ENCODE measurements at places on chromosomes 12 and 14.

DNA sequence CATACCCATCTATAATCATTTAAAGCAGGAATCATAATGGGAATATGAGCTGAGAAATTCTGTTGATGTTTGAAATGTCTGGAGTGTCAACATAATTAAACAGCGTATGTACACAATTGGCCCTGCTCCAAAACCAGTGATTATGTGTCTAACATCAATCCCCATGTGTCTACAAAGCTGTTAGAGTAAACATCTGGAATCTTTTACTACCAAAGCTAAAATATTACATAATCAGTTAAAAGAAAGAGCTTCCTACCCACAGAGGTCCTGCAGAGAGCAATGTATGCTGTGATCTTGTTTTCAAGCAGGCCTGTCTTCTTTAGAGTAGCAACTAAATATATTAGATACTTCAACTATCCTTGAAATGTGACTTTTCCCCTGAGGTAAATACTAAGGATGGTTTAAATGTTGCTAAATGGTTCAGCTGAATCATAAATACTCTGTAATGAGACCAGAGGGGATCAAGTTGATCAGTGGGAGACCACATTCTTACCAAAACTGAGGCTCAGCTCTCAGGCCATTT, 74.3 kb downstream of the RASSF8 start:
- DNase-seq = no peak

GRCh38 chr14:95817271-95817670, 59.4 kb upstream of the TUNAR start:
- peak; percentile 13 for DNase-seq

GRCh38 chr12:116182359-116183063, 95.0 kb downstream of the MED13L start:
- DNase-seq = no peak

DNA sequence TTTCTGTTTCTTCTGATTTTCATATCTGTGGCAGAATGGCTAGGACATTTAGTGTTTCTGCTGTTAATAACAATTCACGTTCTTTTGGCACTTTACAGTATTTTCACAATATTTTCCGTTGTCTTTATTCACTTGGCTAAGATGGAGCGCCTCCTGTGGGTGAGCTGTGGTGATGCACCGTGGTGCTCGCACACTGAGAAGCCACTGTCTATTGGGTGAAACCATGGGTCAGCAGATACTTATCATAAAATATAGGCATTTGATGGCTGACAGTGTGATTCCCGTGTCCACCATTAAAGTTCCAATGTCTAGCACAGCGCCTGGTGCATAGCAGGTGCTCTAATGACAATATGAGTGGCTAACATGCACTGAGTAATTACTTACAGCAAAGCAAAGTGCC, 141.8 kb downstream of the VRK1 start:
- DNase-seq = no peak

DNA sequence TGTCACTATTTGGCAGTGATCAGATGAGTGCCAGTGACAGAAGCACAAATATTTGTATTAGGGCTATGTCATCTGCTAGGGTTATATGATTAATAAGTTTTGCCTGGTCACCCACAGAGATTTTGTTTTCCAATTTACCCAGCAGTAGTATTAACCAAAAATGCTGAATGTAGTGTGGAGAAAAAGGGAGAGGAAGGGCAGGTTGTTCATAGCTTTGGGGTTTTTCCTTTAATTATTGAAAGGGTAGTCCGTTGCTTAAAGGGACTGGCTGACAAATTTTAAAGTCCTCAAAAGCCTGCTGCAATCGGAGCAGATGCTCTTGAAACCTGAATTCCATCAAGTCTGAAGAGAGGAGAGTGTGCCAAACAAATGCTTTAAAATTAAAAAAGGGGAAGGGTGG, 237.9 kb upstream of the CCDC196 start:
- no peak for DNase-seq

DNA sequence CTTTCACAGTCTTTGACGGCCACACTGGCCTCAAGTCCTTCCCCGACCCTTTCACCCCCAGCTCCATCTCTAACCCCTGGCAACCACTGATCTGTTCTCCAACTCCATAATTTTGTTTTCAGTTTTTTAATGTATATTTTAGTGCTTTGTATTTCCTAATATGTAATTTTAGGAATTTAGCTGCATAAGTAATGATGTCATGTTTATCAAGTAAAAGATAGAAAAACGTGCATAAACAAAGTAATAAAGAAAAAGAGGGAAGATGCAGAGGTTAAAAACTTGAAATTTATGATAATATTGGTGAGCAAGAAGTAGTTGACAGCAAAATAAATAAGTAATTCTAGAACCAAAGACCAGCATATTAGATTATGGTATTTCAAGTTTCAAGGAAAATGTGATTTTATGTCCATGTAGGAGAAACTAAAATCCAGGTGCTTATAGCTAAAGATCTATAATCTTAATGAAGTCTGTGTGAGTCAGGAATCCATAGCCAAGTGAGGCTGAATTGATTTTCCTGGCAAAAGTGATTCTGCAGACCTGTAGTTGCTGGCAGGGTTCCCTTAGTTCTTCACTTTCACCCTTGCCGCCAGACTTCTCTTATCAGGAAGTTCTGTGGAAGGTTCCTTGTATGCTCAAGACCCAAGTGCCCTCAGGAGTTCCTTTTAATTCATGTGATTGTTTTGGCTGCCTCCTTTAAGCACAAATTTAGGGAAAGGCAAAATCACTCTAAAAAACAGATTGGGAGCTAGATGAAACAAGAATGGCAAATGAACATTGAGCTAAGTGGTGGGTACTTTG, 24.4 kb downstream of the FBXW8 start:
- no peak for DNase-seq

GRCh38 chr14:95227279-95227860, 70.0 kb upstream of the DICER1 start:
- DNase-seq = no peak

GRCh38 chr14:87430810-87431209, 562.2 kb downstream of the GALC start:
- no peak for DNase-seq

- no peak for DNase-seq
Measured at GRCh38 chr14:53855127-53855526, 101.5 kb downstream of the BMP4 start.

DNA sequence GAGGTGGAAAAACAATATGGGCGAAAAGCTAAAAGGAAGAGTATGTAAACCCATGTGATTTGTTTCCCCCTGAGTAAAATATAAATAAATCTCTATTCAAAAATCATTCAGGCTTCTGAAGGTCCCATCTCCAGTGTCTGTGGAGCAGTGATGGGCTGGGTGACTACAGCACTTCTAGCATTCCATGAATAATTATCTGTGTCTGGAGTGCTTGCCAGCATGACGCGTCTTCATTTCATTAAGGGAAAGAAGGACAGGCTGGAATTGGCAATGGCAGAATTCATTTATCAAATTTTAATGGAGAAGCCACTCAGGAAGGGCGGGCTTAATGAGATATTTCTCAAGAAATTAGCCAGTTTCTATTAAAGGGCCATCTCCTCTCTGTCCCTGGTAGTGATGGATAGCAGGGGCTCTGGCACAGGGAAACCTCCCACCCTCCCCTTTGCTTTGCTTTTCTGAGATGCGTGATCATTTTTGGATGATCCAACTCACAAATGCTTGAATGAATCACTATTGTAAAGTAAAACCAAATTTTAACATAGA, 916.3 kb upstream of the SEL1L start:
- DNase-seq = no peak

DNA sequence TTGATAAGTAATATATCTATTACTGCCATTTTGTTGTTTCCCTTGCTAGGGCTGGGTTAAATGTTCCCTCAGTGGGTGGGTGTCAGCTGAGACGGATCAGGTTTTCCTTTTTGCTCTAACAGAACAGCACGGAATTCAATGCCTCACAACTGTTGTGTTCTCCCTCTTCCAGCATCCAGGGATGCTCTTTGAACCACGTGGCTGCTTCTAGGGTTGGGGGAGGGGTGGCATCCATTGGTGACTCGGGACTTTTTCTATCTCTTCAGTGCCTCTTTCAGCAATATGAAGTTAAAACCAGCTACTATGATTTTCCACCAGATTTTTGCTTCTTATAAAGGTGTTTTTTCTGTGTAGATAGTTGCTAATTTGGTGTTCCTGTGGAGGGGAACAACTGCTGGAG, 884.9 kb upstream of the FOXG1 start:
- DNase-seq = peak; percentile 1

DNA sequence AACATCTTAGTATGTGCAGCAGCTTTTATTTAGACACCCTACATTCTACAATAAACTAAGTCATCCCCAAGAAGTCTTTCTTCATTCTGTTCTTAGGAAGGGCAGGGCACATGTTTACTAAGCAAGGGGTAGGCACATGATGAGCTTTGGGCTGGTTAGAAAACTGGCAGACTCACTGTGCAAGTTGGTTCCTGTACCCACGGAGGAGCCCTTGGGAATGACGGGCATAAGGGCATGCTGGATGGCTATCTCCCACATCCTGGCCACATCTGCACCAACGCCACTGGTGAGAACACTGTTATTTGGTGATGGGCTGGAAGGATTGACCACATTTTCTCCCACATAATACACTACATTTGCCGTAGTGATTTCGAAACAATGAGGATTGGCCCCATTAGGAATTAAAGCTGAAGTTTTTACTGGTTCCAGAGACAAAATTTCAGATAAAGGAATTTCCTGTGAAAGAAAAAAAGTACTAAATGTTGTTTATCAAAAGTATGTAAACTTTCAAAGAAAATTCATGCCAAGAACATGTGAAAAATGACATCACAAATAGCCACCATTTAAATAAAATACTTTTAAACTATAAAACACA, 297.0 kb downstream of the PRKD1 start:
- no peak for DNase-seq

DNA sequence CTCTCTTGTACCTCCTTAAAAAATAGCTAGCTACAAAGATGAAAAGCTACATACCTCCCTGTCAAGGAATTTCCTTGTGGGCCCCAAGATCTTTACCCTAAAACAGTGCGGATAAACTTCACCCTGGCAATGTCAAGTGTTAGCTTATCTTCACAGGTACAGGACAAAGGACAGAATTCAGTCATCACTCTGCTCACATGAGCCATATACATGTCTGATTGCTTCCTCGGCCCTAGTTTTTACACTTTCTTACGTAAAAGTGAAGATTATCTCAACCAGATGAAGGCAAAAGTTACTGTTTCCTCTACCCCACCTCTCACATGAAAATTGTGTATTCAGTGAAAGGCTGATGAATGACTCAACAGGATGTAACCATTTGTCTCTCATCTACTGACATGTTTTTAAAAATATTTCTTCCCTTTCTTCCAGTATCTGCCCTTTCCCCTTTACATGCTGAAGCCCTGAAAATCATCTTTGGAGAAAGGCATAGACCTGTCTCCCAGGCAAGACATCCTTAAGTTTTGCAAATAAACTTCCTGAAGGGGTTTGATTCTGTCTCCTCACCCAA, 890.1 kb downstream of the GALC start:
- DNase-seq = no peak

DNA sequence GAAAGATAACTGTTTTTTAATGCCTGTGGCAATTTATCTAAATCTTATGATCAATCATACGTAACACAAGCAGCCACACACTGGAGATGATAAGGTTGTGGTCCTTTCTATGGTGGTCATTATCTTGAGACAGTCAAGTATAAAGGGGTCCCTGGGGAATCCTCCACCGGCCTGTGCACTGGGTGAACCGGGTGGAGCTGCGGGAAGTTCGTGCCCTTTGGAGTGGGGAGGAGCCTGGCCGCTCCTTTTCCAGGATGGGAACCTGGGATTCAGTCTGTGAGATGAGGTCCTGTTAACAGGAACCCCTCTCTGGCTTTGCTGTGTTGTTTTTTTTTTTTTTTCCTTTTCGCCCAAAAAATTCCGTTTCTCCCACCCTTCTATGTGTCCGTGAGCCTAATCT, 167.5 kb upstream of the RPL10L start:
- DNase-seq = no peak

DNA sequence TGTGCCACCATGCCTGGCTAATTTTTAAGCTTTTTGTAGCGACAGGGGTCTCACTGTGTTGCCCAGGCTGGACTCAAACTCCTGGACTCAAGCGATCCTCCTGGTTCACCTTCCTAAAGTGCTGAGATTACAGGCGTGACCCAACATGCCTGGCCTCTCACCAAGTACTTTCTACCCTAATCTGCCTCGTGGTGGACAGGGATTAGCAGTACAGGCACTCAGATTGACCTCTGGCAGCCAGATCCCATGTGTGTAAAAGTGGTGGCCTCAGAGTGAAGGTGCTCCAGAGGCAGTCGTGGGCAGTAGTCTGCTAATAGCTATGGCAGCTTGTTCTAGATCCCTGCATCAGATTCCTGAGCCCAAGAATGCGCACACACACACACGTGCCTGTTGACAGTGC, 30.9 kb downstream of the MTHFD1 start:
- no peak for DNase-seq

- DNase-seq = no peak
Measured at GRCh38 chr14:93546642-93547041, 115.9 kb downstream of the UNC79 start.

GRCh38 chr12:41992692-41993215, 151.9 kb downstream of the GXYLT1 start:
- no peak for DNase-seq

DNA sequence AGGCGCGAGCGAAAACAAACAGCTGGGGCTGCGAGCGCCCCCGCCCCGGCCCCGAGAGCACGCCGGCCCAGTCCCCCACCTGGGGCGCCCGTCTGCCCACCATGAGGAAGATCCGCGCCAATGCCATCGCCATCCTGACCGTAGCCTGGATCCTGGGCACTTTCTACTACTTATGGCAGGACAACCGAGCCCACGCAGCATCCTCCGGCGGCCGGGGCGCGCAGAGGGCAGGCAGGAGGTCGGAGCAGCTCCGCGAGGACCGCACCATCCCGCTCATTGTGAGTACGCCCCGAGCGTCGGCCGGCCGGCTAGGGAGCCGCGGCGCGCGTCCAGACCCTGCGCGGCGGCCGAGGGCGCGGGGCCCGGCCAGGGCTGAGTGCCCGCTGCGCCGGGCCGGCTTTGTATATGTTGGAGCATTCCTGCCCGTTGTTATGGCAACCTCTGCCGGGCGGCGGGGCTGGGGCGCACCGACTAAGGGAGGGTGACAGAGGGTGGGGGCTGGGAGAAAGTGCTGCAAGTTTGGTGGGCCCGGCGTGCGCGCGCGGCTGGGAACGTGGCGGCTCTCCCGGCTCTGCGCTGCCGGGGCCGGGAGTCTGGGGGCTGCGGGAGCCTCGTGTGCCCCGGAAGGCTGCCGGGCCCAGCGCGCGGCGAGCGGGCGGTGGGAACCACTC, 367 bp downstream of the GALNT16 start:
- DNase-seq = peak; percentile 38

DNA sequence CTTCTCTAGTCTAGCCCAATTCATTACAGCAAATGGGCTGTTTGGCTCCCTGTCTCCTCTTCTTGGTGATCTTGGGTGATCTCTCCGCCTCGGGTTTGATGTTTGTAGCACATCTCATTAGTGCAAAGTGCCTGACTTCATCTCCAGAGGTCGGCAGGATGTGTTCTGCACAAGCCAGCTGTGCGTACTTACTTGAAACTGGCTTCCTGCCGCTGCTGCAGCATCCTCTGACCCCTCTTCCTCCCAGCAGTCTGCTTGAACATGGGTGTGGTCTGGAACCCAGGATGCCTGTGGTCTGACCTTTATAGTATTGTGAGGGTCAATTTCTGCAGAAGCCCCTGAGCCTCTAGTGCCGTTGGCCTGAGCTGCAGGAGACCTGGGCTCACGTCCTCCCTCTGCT, 99.2 kb downstream of the BEGAIN start:
- no peak for DNase-seq
